A549 treated with DMSO at 1 μM for 4 hours (cell line): ENCODE measurements at places on chromosomes 11 and 22. TPM values are rescaled to one million over a fixed set of nuclear protein-coding genes. Genes with fewer than 3 reads are reported as not detected.

Gene MORC2
- total RNA-seq, result 11.7 to 17.2 TPM (median 15.8 TPM) in 5 replicates

Gene E2F8
- 6.2 to 7.8 TPM (median 6.9 TPM) in 5 replicates for total RNA-seq

Gene PLAAT3
- 40.3 to 57.1 TPM (median 49.3 TPM) in 5 replicates for total RNA-seq

Gene VSIG10L2
- 0.01 TPM in 1 of 5 replicates, not detected in the others for total RNA-seq

Gene MAP6
- 1.4 to 1.9 TPM (median 1.6 TPM) in 5 replicates for total RNA-seq

Gene HOATZ
- not detected in 5 replicates for total RNA-seq

Gene SCO2
- total RNA-seq, result 2.6 to 8.0 TPM (median 5.4 TPM) in 5 replicates

Gene ART1
- total RNA-seq, result not detected in 5 replicates

Gene EED
- 26.5 to 32.2 TPM (median 28.4 TPM) in 5 replicates for total RNA-seq

Gene TSKU
- total RNA-seq, result 156 to 215 TPM (median 192 TPM) in 5 replicates

Gene APLNR
- total RNA-seq, result 0.06 to 0.20 TPM (median 0.11 TPM) in 5 replicates

Gene TNNI2
- total RNA-seq, result not detected in 5 replicates

Gene RTN3
- 101 to 116 TPM (median 105 TPM) in 5 replicates for total RNA-seq

Gene CEND1
- 0.81 to 2.3 TPM (median 1.6 TPM) in 5 replicates for total RNA-seq

Gene CYP2D6
- total RNA-seq, result 0.13 to 0.66 TPM (median 0.38 TPM) in 5 replicates

Gene TMEM179B
- 66.9 to 93.0 TPM (median 81.2 TPM) in 5 replicates for total RNA-seq

Gene LARGE1
- total RNA-seq, result 3.8 to 5.1 TPM (median 4.2 TPM) in 5 replicates

Gene CACNA1I
- 0.03 to 0.06 TPM (median 0.04 TPM) in 5 replicates for total RNA-seq
